ENCODE measurements at places on chromosomes 4 and X. TPM values are rescaled to one million over a fixed set of nuclear protein-coding genes. Genes with fewer than 3 reads are reported as not detected.

DNA sequence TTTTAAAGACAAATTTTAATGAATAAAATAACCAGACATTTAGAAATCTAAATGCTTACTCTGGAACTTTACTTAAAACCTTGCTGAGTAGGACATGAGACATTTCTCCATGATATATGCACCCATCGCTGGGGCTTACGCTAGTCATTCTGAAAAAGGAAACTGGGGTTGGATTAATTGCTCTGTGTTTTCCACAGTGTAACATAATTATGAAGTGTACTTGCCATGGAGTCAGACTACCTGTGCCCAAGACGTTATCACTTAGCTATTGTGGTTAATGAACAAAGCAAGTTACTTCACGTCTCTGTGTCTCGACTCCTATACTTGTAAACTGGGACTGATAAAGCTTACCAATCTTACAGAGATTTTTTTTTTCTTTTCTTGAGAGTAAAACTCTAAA, 47.8 kb downstream of the SHISA3 start:
- DNase-seq: no peak

DNA sequence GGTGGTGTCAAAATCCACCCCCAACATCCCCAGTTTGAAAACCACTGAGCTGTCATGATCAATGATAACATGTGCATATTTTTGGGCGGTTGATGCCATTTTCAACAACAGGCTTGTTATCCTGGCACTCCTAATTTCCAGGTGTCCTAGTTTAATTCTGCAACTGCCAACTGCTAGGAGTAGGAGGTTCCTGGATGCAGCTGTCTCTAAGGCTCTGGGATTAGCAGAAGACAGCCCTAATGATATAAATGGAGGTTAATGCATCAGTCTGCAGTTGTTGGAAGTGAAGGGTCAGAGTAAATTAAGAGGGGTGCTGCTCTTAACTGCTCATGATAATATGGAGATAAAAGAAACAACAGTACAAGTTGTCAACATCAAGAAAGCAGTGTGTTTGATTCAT, 23.8 kb downstream of the ARFIP1 start:
- DNase-seq: no peak

DNA sequence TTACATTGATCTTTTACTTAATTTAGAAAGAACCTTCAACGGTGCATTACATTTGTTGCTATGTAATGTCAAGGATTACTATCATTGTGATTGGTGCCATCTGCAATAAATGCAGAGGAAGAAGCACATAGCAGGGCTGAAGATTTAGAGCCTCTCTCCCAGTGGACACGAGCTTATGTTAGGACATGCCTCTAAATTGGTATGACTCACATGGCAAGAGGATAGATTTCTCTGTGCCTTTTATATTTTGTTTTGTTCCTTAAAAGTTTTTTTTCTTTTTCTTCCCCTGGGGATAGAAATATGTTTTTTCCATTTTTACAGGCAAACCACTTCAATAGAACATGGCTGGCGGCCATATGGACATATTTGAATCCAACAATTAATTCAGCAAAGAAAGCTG, 205.0 kb upstream of the HAND2 start:
- DNase-seq: no peak

DNA sequence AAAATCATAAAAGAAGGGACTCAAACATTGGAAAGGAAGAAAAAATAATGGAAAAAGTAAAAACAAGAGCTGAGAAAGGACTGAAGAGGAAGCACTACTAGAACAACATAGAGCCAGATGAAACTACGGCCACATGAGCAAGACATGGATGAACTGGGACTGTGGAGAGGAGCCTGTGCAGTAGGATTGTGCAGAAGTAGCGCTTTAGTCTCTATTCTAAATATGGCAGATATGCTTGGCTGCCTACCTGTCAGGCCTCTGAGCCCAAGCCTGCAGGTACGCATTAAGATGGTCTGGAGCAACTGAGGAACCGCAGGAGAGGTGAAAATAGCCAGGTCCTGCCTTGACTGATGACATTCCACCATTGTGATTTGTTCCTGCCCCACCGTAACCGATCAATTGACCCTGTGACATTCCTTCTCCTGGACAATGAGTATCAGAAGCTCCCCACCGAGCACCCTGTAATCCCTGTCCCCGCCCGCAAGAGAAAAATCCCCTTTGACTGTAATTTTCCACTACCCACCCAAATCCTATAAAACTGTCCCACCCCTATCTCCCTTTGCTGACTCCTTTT, 154.3 kb downstream of the CAMK2D start:
- no peak for DNase-seq

- DNase-seq: no peak
Measured at GRCh38 chrX:123822965-123823364, 36.9 kb upstream of the XIAP start.

DNA sequence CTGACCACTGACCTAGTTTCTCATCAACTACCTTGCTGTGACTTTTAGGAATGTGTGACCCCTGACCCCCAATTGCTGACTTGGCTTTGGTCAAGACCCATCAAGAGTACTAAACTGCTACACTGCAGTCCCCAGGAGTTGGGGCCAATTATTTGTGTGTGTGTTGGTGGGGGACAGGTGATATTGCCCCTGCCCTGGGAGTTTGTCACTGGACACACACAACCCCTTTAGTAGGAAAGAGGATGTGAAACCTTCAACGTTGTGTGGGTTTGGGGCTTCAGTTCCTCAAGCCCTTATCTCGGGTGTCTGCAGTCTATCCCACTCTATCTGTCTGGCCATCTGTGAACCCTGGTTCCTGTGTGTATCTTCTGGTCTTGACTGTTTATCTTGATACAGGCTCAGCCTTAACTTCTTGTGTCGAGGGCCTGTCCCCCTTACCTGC, 6.5 kb downstream of the SASH3 start:
- no peak for DNase-seq

DNA sequence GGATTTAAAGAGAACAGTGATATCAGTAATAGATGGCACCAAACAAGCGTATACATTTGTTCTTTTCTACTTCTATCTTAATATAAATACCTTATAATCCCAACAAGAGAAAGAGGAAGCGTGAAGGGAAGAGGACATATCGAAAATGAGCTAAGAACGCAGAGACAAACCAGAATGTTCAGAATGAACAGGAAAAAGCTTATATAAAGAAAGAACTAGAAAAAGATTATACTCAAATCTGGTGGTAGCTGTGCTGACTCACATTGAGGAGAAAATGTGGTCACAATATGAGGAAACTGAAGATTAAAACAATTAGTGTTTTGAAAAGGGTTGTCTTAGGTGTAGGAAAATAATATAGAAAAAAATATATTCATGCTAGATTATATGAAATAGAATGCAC, 2.0 kb upstream of the GPR34 start:
- DNase-seq: no peak

DNA sequence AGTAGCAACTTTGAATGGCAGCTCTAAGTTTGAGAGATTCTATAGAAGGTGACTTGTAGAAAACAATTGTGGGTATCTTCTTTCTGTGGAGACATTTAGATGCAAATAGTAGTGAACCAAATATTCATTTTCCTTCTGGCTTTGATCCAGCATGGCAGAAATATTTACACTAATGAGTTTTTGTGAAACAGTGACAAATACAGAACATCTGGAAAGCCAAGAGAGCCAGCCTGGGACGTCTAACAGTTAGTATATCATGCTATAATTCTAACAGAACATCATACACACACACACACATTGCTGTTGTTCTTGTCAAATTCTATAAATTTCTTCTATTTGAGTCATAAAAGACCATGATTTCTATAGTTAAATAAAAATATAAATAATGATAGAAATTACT, 1777.9 kb downstream of the ARAP2 start:
- no peak for DNase-seq

GRCh38 chr4:17310269-17310652, 201.6 kb downstream of the QDPR start:
- DNase-seq: no peak

DNA sequence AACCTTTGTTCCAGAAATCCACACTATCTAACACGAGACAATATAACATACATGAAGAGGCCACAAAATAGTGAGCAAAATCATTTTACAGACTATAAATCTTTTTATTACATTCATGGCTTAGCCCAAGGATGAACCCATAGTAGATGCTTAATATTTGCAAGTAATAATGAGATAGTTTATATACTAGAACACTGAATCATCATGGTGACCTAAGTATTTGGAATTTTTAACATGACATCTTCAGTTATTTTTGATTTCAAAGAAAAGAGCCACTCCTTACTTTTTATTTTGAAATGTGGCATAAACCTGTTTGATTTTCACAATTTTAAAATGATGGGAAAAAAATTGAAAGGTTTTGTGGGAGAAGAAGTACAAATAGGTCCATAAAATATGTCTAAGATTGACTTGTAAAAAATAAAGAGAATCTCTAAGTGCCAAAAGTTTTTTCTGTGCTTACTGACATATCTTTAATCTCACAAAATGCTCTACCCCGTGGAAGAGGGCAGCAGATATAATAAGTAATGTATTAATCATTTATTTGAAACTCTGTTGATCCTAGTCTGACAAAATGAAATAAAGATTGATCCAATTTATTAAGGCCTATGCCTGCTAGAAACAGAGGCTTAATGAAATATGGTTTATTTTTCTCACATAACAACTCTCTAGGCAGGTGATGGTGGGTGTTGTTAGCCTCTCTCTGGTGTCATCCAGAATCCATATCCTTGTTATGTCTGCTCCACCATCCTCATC, 224.5 kb upstream of the CENPE start:
- DNase-seq: no peak

GRCh38 chrX:42028109-42028508, 104.8 kb upstream of the CASK start:
- DNase-seq: no peak

DNA sequence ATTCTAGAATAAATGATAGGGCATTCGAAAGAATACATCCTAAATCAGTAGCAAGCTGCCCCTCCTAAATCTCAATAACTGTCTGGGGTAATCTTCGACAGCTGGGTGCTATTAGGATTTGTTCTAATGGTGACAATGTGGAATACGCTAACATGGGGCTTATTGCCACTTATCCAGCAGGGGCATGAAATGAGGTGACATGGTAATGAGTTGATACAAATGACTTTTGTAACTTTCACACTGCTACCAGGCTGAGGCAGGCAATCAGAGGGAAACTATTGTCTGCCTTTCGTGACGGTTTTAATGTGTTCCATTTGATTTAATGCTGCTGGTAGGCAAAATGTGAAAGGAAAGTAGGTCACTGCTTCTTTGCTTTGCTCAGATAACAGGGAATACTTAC, 1047.4 kb upstream of the PABPC4L start:
- no peak for DNase-seq

GRCh38 chrX:150769408-150769807, 76.2 kb downstream of the MTMR1 start:
- DNase-seq: no peak

- no peak for DNase-seq
Measured at GRCh38 chr4:183503497-183504063, 1.3 kb upstream of the ING2 start.

NWD2 gene
- not detected for total RNA-seq

PASD1 gene
- not detected for total RNA-seq

BEX4 gene
- not detected for total RNA-seq

ERCC6L gene
- 4.3 TPM for total RNA-seq

PCDH10 gene
- total RNA-seq: not detected

SLC9B1 gene
- total RNA-seq: 1.5 TPM

TLR3 gene
- 7.7 TPM for total RNA-seq

FOXO4 gene
- 4.9 TPM for total RNA-seq

NRK gene
- total RNA-seq: not detected

All from MG63 (cell line).